Activated CD4-positive, alpha-beta T cell treated with anti-CD3 and anti-CD28 coated beads, Interleukin-2, amount 50 U/mL, for 48 hours (primary cell): ENCODE measurements at places on chromosomes 5 and 9.

GRCh38 chr9:134171316-134172197 is 7.2 kb upstream of the RNU6ATAC start:
- DNase-seq = no peak

DNA sequence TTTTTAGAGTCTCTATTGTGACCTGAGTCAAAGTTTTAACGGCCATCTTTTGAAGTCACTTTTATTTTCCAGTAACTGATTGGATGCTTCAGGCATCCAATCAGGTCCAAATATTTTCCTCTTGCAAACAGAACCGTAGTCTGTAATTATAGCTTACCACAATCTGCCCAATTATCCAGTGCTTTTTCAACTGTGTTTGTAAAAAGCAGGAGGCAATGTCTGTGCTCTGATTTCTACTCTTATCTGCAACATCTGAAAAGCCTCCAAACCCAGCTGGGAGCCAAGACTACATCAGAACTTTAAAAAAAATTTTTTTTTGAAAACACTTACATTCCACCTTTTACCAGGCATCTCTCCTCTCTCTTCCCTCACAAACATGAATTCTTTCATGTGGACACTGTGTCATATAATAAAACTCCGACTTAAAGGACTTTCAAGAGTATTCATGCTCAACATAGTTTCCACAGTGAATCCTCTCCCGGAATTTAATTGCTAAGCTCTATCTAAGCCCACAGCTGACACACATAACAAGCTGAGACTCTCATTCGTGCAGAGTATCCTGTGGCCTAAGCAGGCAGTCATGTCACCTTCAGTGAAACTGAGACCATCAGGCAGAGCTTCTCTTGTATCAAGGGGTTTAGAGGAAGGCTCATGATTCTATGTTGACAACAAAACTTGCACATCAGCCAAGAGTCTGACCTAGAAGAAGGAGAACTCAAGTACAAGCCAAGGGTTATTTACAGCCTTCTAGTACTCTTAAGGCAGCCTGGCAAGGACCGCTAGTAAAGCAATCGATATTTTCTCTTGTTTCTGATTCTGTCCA is 272.7 kb downstream of the TLE1 start:
- DNase-seq = no peak

DNA sequence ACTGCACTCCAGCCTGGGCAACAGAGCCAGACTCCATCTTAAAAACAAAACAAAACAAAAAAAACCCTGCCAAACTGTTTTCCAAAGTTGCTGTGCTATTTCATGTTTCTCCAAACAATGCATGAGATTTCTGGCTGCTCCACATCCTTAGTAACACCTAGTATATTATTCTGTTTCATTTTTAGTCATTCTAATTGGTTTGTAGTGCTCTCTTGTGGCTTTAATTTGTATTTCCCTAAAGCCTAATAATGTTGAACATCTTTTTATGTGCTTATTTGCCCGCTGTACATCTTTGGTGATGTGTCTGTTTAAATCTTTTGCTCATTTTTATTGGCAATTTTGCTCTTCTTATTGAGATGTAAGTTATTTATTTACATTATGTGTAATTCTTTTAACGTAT is 18.4 kb upstream of the TTC1 start:
- DNase-seq = no peak

DNA sequence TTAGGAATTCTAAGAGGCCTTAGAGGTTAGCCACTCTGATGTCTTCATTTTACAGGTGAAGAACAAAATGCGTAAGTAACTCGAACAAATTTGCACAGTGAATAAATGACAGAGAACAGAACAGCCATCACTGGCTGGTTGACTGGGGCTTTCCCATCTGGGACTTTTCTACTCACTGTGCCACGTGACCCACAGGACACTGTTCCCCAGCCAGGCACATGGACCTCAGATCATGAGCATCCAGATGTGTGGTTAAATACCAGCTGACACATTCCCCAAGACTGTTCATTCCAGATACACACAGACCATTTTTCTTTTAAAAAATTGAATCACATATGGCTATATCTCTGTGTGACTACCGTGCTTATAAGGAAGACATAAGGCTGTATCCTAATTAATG is 25.8 kb upstream of the MED10 start:
- DNase-seq = no peak

- DNase-seq = no peak
Observed at GRCh38 chr9:108606401-108606800, 249.4 kb downstream of the ACTL7B start.

GRCh38 chr5:107796797-107797196 is 126.1 kb upstream of the EFNA5 start:
- no peak for DNase-seq

- no peak for DNase-seq
Observed at GRCh38 chr5:175728885-175729828, 71.3 kb downstream of the HRH2 start.

DNA sequence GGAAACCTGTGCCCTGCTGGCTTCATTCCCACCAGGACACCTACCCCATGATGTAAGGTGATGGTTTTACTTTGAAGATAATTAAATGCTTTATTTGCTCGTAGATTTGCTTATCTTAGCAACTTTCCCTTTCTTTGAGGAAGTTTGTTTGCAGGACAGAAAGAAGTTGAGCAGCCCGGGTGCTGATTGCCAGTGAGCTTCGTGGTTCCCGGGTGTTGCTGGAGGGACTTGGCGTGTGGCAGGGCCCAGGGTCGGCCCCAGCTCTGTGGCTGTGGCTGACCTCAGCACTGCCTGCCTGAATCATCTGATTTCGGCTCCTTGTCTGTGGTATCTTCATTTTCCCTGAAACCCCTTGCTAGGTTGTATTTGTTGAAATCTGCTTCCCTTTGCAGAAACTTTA is 8.7 kb downstream of the POMT1 start:
- DNase-seq = no peak

GRCh38 chr5:168417731-168418429 is 68.4 kb upstream of the RARS1 start:
- DNase-seq = no peak

DNA sequence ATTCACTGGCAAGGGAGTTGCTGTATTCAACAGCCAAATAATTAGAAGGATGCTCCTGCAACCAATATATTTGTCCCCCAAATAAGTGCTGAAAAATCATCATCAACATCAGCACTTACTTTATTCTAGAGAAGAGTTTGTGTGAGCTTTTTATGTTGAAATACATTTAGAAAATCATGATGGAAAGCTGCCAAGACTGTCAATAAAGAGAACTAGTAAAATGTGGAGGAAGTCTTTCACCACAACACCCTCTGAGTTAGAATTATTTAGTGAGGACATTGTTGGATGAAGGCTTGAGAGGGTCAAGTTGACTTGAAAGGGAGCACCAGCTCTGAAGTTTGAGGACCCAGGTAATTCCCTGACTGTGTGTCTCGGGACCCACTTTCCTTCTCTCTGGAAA is 100.2 kb upstream of the TBCA start:
- no peak for DNase-seq

DNA sequence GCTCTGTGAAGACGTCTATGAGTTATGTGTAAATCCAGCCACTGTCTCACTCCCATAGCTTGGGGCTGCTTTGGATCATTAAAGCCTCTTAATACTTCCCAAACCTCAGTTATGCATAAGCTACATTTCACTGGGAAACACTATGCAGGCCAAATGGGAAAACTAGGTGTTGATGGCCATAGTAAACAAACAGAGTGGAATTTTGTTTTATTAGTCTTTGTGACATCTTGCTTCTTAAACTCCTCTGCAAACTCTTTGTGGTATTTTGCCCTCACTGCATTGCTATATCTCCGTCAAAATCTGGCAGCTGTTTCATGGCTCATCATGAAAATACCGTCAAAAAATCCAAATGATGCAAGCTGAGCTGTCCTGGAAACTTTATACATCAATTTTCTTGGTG is 167.2 kb upstream of the HMHB1 start:
- no peak for DNase-seq

- no peak for DNase-seq
Observed at GRCh38 chr5:105868038-105868780, 1802.5 kb downstream of the EFNA5 start.

GRCh38 chr9:80926611-80927010 is 762.7 kb downstream of the TLE1 start:
- DNase-seq = no peak

DNA sequence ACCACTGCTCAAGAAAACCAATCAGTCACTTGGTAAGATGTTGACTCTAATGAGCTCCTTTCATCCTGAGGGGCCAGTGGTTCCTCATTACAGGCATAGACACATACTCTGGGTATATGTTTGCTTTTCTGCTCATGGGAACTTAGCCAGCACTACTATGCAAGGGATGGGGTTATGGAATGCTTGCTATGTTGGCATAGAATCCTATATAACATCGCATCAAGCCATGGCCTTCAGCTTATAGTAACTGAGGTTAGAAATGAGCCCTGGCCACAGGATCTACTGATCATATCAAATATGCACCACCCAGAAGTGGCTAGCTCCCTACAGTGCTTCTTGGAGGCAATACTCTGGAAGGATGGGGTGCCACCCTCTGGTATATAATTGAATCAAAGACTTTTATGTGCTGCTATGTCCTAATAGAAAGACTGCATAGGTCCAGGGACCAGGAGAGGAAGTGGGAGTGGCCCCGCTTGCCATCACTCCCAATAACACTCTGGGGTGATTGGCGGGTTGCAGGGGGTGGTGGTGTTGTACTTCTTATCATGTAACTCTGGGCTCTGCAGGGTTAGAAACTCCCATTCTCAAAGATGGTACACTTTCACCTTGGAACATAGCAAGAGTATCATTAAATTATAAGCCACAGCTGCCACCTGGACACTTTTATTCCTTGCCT is 70.3 kb downstream of the ZNF366 start:
- DNase-seq = no peak

- no peak for DNase-seq
Observed at GRCh38 chr9:100126423-100126822, 27.4 kb downstream of the INVS start.

DNA sequence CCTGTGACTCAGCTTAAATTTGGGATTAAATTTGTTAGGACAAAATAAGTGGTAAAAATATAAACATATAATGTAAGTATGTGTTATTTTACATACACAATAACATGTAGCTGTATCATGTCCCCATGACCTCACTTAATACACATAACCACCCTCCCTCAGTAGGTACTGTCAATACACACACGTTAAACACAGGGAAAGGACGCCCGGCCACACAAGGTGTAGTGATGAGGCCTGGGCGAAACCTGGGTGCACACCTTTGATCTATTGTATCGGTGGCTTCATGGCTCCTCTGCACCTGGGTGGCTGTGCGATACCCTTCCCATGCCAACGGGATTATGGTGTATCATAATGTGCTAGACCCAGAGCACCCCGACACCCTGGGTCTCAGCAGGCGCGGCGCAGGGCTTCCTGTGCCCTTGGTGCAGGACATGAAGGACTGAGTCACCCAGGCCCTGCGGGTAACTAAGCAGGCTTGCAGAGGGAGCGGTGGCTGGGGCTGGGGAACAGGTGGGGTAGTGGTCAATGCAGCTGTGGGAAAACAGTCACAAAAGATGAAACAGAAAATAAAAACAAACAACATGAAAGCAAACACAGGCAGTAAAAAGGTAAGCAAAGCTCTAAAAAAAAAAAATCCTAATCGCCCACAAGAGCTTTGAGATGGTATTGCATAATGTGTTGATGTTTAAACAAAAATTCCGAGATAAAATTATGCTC is 127.5 kb upstream of the RETREG1 start:
- no peak for DNase-seq

- no peak for DNase-seq
Observed at GRCh38 chr9:88775037-88775471, 216.2 kb upstream of the S1PR3 start.

DNA sequence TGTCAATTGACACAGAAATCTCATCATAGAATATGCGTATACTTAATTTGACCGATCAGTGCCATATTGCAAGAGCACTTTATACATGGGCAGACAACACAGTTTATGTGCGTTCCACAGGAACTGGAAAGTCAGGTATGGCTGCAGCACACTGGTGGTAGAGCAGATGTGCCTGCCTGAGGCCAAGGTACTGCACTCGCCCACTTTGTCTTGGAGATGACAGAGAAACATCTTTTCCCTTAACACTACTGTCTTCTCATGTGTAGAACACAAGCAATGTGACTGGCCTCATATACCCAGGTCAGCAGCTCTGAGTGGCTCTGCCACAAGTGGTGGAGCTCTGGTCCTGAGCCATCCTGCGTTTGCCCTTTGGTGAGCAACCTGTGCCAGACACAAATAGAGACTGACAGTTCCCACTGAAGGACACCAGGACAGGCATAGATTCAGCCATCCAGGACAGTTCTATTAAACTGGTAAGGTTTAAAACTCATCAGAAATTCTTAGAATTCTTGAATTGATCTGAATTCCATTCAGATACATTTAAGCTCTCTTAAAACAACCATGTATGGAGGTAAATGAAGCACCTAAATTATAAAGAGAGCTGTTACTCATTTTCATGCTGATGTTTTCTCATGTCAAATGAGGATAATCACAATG is 21.0 kb upstream of the PPP2CA start:
- no peak for DNase-seq
